BJ (cell line): ENCODE measurements at places on chromosomes 4 and X. TPM values are rescaled to one million over a fixed set of nuclear protein-coding genes. Genes with fewer than 3 reads are reported as not detected.

PGAM4 gene
- 0.48 and 0.53 TPM in 2 replicates for polyA plus RNA-seq

TMA16 gene
- polyA plus RNA-seq: 5.4 and 12.0 TPM in 2 replicates

- DNase-seq: no peak
Measured at GRCh38 chr4:76515975-76516843, 81.2 kb downstream of the SHROOM3 start.

DNA sequence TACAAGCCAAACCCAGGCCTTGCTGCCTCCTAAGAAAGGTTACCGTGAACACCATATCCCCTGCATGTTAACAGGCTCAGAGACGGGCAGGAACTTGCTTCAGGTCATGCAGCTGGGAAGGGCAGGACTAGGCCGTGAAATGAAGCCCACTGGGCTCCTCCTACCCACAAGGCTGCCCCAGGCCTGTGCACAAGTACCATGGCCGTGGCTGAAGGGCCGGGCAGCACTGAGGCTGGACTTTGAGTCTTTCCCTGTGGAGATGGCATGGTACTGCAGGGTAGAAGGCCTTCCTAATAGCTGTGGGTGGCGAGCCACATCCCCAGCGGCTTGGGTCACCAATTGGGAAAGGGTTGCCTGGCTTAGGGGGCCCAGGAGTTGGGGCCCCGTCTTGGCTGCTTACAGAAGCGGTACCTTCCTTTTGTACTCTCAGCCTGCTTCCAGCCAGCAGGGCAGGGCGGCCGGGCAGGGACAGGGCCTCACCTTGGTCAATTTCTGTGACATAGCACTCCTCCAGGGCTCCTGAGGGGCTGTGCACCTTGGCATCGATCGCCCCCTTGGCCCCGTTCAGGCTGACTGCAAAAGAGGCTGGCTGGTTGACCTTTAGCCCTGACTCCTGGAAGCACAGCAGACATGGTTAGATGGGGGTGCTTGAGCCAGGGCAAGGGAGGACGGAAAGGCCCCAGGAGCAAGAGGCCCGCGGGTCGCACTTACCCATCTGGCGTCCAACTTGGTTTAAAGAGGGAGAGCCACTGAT, 23.8 kb downstream of the FLNA start:
- DNase-seq: no peak

GRCh38 chr4:184649971-184650855, 675 bp downstream of the PRIMPOL start:
- DNase-seq: no peak
